Activated T-cell treated with anti-CD3 and anti-CD28 coated beads, Interleukin-2, amount 50 U/mL, for 1 hour (primary cell): ENCODE measurements at places on chromosomes 2 and 18.

GRCh38 chr2:23611839-23612238 is 226.9 kb downstream of the KLHL29 start:
- no peak for DNase-seq

DNA sequence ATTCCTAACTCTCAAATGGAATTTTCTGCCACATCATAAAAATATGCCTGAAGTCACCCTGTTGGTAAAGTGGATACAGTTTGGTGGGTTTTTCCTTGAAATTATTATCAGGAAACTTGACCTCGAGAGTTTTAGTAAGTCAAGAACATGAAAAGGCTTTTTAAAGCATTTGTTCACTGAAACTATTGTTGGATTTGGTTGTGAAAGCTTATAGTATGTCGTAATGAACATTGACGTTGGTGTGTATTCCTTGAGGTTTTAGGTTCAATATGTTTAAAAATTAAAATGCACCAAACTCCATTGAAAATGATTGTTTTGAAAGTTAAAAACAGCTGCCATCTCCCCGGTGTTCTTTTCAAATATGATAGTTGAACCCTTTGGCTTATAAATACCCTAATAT is 30.8 kb downstream of the AOX1 start:
- no peak for DNase-seq

DNA sequence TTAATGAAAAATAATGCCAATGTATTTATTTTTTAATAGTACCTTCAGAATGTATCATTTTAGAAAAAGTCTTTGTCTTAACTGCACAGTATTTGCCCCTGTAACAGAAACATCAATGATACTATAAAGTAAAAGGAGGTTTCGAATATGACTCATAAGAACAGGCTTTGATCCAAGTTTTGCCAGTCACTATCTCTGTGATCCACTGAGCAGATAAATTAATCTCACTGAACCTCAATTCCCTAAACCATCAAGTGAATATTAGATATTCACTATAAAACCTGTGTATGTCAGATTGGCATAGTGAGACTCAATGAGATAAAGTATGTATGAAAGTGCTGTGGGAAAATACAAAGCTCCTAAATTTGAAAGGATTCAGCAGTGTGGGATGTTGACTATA is 292.1 kb downstream of the EXOC6B start:
- DNase-seq = no peak

GRCh38 chr2:74534411-74534810 is 4.7 kb downstream of the HTRA2 start:
- no peak for DNase-seq

DNA sequence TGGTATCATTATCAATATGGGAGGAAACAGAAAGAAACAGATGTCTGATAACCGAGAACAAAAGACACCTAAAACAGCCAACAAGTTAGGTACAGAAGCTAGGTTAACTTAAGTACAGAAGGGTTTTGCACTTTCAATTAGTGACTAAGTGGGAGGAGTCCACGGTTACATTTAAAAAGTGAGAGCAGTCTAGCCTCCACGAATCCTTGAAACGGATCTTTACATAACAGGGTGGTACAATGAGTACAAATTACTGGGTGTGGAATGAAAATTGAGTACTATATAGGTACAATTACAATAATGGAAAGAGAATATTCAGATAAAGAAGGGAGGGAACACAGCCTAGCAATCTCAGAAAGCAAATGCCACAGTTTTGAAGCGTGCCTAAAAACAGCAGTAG is 76.6 kb downstream of the TLK1 start:
- no peak for DNase-seq

DNA sequence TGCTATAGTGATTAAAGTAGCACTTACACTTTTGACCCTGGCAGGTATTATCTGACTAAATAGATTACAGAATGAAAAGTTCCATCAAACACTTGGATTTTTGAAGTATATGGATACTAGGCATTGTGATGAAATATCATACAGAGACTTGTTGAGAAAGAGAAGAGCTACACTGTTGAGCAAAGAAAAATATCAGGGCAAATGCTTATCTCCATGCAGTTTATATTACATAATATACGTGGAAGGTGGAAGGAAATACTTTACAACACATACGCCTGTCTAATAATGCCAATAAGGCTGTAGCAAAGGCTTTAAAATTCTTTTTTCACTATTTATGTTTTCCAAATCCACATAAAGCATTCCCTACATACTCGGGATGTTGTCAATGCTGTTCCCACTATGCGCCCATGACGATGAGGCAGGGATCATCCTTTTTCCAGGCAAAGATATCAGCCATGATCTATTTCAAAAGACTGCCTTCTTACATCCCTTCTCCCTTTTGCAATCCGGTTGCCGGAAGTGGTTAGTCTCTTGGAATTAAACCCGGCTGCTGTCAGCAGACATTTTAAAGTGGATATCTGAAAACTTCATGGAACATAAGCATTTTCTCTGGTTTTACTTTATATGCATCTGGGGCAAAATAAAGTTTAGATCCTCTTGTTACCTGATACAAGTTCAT is 92.6 kb upstream of the ITGA4 start:
- no peak for DNase-seq

GRCh38 chr2:95056044-95056443 is 30.5 kb downstream of the MAL start:
- DNase-seq = no peak

GRCh38 chr2:18940184-18940583 is 350.8 kb upstream of the NT5C1B start:
- DNase-seq = no peak

DNA sequence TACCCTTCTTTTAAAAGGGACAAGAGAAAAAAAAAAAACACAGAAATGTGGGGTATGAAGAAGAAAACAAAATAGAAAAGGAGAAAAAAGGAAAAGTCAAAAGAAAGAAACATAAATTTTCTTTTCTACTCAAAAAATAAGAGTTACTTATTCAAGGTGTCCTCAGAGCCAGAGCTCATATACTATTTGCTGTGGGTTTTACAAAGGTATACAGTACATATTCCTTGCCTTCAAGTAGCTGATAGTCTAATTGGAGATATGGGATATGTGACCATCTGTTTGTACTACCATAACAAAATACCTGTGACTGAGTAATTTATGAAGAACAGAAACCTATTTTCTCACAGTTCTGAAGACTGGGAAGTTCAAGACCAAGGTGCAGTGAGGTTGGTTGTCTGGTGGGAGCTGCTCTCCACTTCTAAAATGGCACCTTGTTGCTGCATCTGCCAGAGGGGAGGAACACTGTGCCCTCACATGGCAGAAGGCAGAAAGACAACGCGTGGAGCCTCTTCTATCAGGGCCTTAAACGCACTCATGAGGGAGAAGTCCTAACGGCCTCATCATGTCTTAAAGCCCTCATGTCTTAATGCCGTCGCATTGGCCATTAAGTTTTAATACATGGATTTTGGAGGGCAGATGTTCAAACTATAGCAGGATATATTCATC is 33.9 kb downstream of the NBAS start:
- DNase-seq = no peak

DNA sequence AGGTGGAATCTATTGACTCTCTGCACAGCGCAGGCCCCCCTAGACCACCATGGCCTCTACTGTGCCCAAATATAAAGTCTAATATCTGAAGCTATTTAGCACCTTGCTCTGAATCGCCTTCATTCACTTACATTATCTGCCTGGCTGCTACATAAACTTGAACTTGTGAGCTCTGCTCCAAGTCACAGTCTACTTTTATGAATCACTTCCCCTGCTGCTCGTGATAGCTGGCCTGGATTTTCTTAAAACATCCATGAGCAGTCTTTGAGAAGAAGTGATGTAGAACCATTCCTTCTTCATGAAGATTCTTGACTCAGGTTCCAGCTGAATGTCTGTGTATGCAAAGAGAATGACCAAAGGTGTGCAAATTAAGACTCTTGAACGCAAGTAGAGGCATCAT is 359.5 kb downstream of the RND3 start:
- DNase-seq = no peak
